Spleen (tissue), 13 donors: ENCODE measurements at places on chromosomes 5 and 9. TPM values are rescaled to one million over a fixed set of nuclear protein-coding genes. Genes with fewer than 3 reads are reported as not detected.

GRCh38 chr5:56102889-56103288 lies 108.1 kb upstream of the IL6ST start:
- DNase-seq, result no peak

KCNIP1 gene
- 20.0 TPM for total RNA-seq

GRCh38 chr5:81949462-81949861 lies 22.4 kb upstream of the ATG10 start:
- DNase-seq, result no peak

DNA sequence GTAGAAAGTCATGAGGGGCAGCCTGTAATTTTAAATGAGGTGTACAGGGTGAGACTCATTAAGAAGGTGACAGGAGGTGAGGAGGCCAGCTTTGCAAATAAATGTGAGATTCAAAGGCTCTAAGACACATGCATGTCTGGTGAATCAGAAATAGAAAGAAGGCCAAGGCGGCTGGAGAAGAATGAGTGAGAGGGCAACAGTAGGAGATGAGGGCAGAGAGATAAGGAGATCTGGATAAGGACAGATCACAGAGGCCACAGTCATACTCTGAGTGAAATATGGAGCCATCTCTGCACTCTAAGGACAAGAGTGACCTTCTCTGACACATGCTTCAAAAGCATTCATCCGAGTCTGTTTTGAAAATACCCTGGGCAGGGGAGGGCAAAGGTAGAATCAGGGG lies 90.7 kb downstream of the RAD23B start:
- DNase-seq, result no peak

DNA sequence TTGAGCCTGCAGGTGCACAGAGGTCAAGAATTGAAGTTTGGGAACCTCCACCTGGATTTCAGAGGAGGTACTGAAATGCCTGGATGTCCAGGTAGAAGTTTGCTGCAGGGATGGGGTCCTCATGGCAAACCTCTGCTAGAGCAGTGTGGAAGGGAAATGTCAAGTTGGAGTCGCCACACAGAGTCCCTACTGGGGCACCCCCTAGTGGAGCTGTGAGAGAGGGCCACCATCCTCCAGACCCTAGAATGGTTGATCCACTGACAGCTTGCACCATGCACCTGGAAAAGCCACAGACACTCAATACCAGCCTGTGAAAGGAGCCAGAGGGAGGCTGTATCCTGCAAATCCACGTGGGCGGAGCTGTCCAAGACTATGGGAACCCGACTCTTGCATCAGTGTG lies 78.0 kb downstream of the GABRA1 start:
- no peak for DNase-seq

- no peak for DNase-seq
Measured at GRCh38 chr5:159212657-159213462, 3.5 kb upstream of the RNF145 start.

DNA sequence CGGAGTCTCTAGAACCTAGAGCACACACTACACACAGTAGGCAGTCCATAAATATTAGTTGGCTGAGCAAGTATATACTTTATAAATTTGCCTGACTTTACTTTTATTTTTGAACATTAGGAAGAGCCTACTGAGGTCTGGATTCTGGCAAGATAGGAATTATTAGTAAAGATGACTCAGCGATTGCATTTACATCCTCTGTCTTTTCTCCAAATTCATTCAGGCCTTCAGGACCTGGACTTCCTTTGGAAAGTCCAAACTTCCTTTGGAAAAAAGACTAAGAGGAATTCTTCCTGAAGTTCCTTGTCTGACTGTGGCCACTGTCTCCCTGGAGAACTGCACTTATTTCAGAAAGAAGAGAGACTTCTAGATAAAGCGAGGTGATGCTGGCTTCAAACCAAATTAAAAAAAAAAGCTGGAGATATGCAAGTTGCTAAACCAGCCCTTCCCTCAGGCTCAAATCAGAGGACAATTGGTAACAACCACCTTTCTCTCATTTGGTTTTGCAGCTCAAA lies 251.3 kb downstream of the GAS1 start:
- no peak for DNase-seq

GRCh38 chr5:127976991-127977717 lies 106.4 kb upstream of the SLC12A2 start:
- DNase-seq, result no peak

- no peak for DNase-seq
Measured at GRCh38 chr9:134433909-134434882, 107.9 kb downstream of the RXRA start.

- no peak for DNase-seq
Measured at GRCh38 chr5:82421119-82421518, 143.0 kb upstream of the RPS23 start.

GRCh38 chr9:72213906-72214305 lies 64.7 kb downstream of the GDA start:
- DNase-seq, result no peak

- DNase-seq, result no peak
Measured at GRCh38 chr5:151670953-151671636, 15.6 kb downstream of the SPARC start.

PRLR gene
- 0.40 TPM for total RNA-seq

GRCh38 chr9:124008694-124009530 lies 2.7 kb upstream of the LHX2 start:
- DNase-seq, result no peak

NSG2 gene
- 0.60 TPM for total RNA-seq

WDR31 gene
- 1.1 TPM for total RNA-seq

KIAA1958 gene
- 7.9 TPM for total RNA-seq

ADAMTS19 gene
- total RNA-seq, result not detected

PCSK1 gene
- total RNA-seq, result not detected

DNA sequence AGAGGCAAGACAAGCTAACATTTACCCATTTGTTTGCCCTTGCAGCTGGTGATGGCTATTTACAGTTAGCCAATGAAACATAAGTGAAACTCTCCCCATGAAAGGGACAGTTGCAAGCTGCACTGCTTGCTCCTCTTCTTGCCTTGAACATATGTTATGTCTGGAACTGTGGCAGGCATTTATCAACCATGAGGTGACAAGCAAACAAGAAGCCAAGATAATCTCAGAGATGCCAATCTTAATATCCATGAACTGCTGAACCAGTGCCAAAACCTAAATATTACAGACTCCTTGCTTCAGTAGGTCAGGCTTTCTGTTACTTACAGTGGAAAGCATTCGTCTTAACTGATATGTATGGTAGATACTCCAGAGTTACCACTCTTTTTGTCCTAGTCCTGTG lies 133.4 kb downstream of the ACTBL2 start:
- DNase-seq, result no peak

SLC6A7 gene
- total RNA-seq, result not detected
